Brain (organoid and tissue), 16 donors: ENCODE measurements at places on chromosomes 2 and 18.
A peak's percentile ranks its signal among the peaks of the same experiment; 100 is the strongest.

DNA sequence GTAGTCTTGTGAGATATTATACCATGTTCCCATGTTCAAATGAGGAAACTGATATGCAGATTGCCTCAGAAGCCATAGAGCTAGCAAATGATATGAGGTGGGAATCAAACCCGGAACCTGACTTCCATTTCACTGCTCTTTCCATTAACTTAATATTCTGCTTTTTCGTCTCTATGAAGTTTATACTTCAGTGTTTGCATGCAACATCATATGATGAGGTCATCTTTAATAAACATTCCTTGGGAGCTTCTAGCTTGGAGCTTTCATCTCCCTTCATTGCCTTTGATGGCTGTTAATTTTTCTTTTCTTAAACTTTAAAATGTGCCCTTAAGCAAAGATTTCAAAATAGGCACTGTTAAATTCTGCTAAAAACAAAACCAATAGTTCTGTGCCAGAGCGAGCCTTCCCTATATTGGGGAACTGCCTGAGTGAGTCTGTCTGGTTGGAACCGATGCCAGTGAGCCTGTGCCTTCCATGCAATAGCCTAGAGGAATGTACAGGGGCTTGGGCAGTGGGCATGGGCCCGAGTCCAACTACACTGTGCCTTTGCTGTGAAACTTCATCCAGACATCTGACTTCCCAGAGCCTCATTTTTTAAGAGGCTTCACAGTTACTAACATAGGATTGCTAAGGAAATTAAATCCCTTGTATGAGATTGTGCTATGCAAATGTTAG is 91.1 kb upstream of the TMEM200C start:
- DNase-seq, result peak; percentile 94

DNA sequence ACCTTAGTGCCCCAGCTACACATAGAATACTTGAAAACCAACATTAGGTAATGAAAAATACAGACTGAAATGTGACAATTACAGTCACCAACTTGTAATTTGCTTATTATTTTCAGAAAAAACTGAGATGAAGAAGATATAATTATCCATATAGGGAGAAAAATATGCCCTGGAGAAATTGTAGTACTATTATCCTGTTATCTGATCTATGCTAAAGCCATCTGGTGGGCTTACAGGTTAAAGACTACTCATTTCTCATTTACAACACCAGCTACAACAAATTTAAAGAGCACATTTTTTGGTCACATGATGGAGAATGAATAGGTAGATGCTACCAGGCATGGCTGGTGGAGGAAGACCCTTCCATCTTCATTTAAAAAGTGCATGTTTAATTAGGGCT is 79.6 kb upstream of the NYAP2 start:
- no peak for DNase-seq

DNA sequence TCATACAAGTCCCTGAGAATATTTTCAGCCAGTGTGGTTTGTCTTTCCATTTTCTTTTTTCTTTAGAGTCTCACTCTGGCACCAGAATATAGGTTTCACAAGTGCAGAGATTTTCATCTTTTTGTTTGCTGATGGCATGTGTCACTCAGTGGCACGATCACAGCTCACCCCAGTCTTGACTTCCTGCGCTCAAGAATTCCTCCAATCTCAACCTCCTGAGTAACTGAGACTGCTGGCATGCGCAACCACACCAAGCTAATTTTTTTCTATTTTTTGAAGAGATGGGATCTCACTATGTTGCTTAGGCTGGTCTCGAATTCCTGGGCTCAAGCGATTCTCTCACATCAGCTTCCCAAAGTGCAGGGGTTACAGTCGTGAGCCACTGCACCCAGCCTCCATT is 23.9 kb downstream of the NBEAL1 start:
- no peak for DNase-seq

DNA sequence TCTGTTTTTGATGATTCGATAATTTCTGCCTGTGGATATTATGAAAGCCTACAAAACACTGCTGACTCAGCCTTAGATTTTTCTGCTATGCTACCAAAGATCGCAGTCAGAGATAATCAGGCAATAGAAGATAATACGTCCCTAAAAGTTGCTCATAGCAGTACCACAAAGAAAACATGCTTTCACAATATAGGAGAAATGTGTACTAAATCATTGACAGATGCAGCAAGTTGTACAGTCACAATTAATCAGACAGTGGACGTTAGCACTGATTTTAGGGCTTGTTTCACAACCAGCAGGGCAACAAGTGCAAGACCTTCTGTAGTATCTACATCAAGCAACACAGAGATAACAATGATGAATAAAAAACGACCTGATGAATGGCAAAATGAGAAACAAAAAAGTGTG is 19.5 kb downstream of the RBM44 start:
- DNase-seq, result no peak

- no peak for DNase-seq
Observed at GRCh38 chr2:233379441-233379840, 25.1 kb downstream of the DGKD start.

DNA sequence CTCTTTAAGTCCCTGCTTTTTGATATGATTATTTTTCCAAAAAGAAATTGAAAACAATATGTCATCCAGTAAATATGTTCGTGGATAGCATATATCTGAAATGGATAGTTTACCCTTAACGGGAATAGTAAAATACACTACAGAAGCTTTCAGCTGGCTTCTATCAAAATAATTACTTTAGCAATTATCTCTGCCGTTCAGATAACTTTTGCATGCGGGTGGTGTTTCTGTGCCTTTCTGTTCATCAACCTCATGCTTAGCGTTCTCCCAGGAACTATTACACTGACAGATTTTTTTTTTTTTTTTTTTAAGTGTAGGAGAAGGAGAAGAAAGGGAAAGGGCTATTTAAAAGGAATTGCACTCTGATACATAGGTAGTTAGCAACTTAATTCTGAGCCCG is 53.6 kb downstream of the TSHZ1 start:
- no peak for DNase-seq

DNA sequence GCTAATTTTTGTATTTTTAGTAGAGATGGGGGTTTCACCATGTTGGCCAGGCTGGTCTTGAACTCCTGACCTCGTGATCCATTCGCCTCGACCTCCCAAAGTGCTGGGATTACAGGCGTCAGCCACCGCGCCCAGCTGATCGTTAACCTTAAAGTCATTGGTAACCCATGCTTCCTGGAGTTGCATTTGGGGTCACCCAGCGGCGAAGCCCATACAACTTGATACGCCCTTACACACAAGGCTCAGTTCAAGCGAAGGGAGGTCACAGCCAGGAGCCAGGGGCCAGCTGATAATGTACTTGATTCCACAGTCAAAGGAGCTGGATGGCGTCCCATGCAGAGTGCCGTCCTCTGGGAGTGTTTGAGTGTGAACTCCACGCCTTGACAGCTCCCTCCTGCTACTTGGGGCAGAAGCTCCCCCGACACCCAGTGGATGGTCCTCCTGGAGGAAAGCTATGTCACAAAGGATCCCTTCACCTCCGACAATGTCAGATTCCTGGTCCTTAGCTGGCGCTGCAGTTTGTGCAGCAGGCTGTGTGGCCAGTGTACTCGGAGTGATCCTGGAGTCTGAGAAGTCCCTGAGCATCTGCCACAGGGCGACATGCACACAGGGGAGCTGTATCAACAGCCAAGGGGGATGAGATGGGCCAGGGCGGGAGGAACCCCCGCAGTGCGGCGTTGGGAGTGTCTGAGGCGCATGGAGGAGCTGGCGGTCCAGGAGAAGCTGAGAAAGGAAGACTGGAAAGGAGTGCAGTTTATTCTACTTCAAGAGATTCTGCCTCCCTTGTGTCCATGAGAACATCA is 7.9 kb downstream of the CLHC1 start:
- DNase-seq, result no peak

- DNase-seq, result peak; percentile 11
Observed at GRCh38 chr2:120239488-120240287, 13.0 kb upstream of the RALB start.

- no peak for DNase-seq
Observed at GRCh38 chr2:15867194-15868171, 72.9 kb upstream of the MYCN start.

DNA sequence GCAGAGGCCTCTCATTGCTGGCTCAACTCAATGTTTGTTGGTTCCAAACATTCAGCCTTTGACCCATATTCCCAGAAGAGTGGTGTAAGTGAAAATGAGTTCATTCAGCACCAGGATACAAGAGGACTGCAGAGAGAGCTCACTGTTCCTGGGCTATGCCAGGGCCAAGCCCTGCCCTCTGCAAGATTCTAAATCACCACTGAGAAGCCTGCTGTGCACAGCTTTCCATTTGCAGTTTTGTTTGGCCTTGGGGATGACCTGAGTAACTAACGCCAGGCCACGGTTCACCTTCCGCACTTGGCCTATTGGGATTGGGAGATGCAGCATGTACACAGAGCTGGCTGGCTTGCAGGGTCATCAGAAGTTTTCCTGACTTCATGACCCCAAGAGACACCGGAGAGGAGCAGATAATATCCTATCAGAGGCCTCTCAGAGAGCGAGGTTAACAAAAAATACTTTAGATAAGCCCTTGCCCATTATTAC is 12.6 kb downstream of the GKN1 start:
- no peak for DNase-seq

GRCh38 chr2:185291035-185291647 is 447.5 kb upstream of the FSIP2 start:
- peak; percentile 18 for DNase-seq

DNA sequence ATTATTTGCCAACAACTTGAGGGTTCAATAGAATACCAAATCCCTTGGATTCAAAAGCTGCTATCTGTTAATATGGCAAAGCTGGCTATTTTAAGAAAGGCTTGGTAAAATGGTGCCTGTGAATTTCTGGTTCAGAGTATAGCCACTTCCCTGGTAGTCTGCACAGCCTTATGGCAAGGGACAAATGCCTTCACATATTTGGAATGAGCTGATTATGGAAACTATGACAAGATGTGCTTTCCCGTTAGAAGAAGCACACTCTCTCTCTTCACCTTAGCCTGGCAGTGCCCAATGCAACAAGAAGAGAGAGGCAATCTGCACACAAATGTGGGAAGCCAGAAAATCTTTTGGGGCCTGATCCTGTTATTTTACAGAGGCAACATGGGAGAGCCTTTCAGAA is 47.5 kb upstream of the MAP3K20 start:
- peak; percentile 28 for DNase-seq

DNA sequence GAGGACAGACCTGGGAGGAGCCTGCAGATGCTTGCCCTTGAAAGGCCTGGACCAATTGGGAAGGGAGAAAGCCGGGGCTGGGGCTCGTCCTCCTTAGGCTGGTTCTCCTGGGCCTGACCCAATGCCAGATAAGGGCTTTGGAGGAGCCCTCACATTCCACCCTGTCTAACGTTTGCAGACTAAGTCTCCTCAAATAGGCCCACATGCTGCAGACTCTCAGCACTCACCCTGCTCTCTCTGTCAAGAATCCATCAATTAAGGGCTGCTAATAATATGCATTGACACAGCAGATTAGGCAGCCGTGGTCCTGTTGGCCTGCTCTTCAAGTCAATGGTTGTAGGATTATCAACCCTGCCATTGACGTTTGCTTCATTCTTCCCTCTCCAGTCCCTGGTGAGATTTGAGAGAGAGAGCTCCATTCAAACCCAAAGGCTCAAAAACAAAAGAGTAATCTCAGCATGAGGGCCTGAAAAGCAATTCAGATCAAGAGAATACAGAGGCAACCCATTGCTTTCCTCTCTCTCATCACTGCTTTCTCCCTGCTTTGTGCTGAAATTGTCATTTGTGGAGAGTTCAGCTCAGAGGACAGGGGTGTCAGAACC is 167.6 kb downstream of the INSIG2 start:
- peak; percentile 28 for DNase-seq
